ENCODE measurements at places on chromosomes 5 and 9.

DNA sequence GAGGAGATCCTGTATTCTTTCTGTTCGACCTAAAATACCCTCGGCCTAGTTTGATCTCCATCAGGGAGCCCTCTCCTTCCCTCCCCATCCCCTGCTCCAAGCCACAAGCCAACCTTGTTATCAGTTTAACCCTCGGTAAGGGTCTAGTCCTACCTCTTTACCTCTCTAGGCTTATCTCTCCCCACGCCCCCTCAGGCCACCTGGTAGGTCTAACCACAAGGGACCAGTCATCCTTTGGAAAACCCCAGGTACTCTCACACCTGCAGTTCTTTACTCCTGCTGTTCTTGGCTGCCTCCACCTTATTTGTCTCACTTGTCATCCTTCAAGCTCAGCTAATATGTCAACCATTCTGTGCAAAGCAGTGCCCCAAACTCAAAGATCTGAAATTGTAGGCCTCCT lies 78.7 kb downstream of the RAD23B start:
- DNase-seq: no peak

DNA sequence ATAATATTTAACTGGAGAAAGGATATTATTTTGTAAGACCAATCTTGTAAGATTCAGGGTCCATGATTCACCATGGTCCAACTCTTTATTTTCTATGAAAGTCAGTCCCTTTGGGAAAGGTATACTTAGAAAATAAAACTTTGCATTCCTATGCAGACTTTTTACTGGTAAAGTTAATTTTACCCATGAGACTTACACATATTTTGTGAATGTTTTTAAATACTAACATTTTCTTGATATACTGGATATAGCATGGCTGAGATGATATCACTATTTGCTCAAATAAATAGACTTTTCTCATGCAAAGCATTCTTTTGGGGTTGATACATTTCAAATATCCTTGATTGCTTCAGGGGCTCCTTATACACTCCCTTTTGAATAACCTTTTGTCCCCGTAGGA lies 512.1 kb downstream of the MAN2A1 start:
- no peak for DNase-seq

- no peak for DNase-seq
Measured at GRCh38 chr5:11903121-11903613, 1.1 kb downstream of the CTNND2 start.

GRCh38 chr9:124274738-124275137 lies 17.0 kb downstream of the NEK6 start:
- DNase-seq: no peak

- no peak for DNase-seq
Measured at GRCh38 chr5:123036391-123037103, at the start of gene PPIC. PPIC (minus strand) TSS chr5:123036725; CDS start chr5:123036625, 100 bp downstream.

DNA sequence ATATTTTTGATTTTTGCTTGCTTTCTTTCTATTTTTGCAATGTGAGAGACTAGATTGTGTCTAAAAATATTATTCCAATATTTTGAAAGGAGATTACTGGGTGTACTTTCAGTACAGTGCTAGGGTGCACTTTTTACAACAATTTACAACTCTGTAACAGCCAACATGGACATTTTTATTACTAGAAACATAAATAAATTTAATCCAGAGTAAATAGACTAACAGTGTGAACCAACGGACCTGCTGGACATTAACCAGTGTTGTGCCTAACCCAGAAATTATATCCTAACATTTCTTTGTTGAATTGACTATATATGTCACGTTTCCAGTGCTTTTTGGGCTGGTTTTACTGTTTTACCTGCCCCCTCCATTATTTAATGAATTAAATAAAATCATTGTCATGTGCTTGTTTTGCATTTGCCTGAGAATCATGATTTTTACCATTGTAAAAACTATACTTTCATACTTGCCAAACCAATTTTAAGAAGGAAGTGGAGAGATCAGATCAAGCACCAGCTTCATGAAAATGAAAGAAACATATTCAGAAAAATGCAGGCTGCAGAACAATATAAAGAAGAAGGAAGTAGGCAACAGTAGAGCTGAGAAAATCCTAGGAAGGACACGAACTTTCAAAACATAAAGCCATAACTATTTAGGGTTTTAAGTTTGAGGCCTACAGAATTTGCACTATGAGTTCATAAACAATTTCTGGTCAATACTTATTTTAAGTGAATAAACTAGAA lies 400.8 kb upstream of the PIK3R1 start:
- DNase-seq: no peak

- DNase-seq: no peak
Measured at GRCh38 chr5:164504141-164504772, 998.8 kb downstream of the MAT2B start.

DNA sequence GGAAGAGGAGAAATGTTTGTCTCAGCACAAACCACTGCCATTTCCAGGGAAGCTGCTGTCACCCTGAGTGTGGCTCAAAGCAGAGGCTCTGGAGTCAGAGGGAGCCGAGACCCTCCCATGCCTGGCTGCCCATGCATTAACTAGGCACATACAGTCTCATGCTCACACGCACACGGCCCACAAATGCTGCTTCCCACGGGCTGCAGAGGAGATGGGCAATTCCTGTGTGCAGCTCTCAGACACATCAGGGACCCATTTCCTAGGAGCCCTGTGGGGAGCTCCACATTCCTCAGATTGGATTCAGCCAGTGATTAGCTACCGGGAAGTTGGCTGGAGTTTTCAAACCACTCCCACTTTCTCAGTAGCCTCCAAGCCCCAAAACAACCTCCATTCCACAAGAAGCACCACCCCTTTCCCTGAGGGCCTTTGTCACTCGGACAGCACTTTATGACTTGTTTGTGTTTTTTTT lies 9.1 kb upstream of the PTGES start:
- no peak for DNase-seq

- no peak for DNase-seq
Measured at GRCh38 chr9:133715295-133715865, 22.8 kb downstream of the SARDH start.

GRCh38 chr5:172533399-172534228 lies 79.3 kb upstream of the SH3PXD2B start:
- no peak for DNase-seq

GRCh38 chr5:155844542-155844941 lies 482.4 kb upstream of the SGCD start:
- no peak for DNase-seq

DNA sequence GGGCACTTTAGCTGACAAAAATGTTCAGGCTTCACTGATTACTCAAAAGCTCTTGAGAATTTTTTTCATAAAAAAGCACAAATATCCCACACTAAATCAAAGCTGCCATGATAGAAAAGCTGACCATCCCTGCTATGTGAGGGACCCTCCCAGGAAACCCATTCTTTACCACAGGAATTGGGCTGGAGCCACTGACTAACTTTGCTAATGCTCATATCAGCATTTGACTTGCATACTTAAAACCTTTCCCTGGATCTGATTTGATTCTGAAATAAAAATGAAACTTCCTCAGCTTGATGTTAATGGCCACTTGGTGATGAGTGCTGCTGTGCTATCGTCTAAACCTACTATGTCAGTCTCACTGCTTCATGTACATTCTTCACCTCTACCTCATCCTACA lies 243.6 kb downstream of the PRELID2 start:
- DNase-seq: no peak

All from stimulated activated CD4-positive, alpha-beta T cell treated with anti-CD3 and anti-CD28 coated beads, Interleukin-12 subunit alpha, Interleukin-12 subunit beta, amount 100 ng/mL, for 24 hours (primary cell).